Activated naive CD8-positive, alpha-beta T cell treated with anti-CD3 and anti-CD28 coated beads for 36 hours (primary cell): ENCODE measurements at places on chromosomes 6 and 20.

GRCh38 chr6:42988486-42989020, 4.2 kb downstream of the PPP2R5D start:
- no peak for DNase-seq

GRCh38 chr6:158233214-158233795, 65.2 kb downstream of the GTF2H5 start:
- DNase-seq, result no peak

GRCh38 chr6:17297271-17298080, 16.3 kb downstream of the RBM24 start:
- no peak for DNase-seq

GRCh38 chr6:128508588-128509296, 11.7 kb downstream of the PTPRK start:
- DNase-seq, result no peak

DNA sequence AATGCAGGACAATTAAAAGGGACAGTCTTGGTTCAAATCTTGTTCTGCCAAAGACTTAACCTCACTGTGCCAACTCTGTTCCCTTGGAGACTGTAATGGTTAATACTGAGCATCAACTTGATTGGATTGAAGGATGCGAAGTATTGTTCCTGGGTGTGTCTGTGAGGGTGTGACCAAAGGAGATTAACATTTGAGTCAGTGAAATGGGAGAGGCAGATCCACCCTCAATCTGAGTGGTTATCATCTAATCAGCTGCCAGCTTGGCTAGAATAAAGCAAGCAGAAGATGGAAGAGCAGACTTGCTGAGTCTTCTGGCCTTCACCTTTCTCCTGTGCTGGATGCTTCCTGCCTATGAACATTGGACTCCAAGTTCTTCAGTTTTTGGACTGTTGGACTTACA, 474.4 kb downstream of the CD83 start:
- no peak for DNase-seq

GRCh38 chr6:10175362-10175761, 239.5 kb downstream of the TFAP2A start:
- no peak for DNase-seq
